T-helper 1 cell (primary cell): ENCODE measurements at places on chromosomes 3 and 15.

DNA sequence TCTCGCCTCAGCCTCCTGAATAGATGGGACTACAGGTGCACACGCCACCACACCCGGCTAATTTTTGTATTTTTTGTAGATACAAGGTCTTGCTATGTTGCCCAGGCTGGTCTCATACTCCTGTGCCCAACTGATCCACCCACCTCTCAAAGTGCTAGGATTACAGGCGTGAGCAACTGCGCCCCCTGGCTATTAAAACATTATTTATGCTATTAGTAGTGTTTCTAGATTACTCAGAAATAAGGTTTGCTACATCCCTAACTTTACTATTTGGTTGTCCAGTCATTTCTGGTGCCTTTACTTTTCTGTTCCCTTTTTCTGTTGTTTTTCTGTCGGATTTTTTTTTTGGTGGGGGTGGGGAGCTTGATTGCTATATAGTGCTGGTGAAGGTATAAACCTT, 393.6 kb upstream of the TPM1 start:
- DNase-seq: no peak

DNA sequence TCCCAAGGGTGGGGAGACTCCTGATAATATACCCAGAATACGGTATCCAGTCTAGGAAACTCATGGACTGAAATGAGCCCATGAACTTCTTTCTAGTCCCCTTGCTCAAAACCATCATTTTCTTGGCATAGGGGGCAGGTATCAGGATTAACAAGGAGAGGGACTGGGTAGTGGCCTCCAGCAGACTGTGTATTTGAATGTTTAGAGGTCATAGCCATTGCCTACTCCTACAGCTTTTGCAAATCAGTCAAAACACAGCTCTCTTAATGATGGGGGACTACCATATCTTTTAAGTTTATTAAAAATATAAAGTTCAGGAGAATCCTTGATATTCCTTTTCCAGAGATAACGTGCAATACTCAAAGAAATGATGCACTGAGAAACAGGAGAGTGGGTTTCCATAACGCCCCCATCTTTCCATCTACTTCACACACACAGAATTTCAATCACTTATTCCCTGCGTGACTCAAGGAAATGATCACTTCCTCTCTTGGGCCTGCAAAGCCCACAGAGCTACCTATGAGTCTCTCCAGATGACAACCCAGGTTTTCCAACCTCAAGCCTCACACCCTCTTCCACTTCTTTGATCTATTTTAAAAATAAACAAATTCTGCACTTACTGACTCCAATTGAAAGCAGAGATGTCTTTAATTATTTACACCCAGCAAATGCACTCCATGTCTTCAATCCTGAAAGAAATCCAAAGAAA, 584.0 kb upstream of the LMCD1 start:
- DNase-seq: no peak

- DNase-seq: no peak
Observed at GRCh38 chr3:150527464-150528255, 18.6 kb downstream of the SERP1 start.

GRCh38 chr15:37028625-37029296, 71.6 kb downstream of the MEIS2 start:
- DNase-seq: no peak

DNA sequence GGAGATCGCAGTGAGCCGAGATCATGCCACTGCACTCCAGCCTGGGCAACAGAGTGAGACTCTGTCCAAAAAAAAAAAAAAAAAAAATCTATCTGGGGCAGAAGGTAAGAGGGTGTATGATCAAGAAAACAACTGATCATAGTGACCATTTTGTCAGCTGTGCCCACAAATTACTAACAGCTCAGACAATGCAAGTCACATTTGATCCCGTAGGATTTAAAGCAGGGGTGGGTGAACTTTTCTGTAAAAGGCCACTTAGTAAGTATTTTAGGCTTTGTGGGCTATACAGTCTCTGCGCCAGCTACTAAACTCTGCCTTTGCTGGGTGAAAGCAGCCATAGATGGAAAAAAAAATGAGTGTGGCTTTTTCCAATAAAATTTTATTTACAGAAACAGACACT, 57.6 kb upstream of the ABI3BP start:
- DNase-seq: no peak

DNA sequence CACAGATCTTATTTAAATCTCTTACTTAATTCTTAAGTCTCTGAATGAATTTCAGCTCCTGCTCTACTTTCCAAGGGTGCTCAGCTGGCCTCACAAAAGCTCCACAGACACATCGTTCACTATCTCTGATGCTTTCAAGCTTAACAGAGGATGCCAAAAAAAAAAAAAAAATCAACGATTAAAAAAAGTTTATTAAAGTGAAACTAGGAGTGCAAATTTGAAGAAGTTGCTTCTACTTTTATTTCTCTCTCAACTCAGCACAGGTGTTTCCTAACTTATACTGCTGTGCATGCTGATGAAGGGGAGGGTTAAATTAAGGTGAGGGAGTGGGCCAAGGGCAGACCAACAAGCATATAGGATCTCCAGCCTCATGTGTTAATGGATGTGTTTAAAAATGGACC, 157.2 kb downstream of the TIGIT start:
- DNase-seq: no peak

DNA sequence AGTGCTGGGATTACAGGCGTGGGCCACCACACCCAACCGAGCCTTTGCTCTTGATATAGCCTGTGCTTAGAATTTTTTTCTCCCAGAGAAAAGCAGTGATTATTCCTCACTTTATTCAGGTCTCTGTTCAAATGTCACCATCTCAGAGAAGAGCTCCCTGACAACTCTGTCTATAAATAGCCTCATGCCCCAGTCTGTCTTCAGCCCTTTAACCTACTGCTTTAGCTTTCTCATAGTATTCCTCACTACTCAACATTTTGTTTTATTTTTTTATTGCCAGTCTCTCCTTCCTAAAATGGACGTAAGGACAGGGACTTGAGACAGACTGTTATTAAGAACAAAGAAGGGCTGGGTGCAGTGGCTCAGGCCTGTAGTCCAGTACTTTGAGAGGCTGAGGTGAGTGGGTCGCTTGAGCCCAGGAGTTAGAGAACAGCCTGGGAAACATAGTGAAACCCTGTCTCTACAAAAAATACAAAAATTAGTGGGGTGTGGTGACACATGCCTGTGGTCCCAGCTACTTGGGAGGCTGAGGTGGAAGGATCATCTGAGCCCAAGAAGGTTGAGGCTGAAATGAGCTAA, 78.7 kb upstream of the TTBK2 start:
- DNase-seq: no peak

DNA sequence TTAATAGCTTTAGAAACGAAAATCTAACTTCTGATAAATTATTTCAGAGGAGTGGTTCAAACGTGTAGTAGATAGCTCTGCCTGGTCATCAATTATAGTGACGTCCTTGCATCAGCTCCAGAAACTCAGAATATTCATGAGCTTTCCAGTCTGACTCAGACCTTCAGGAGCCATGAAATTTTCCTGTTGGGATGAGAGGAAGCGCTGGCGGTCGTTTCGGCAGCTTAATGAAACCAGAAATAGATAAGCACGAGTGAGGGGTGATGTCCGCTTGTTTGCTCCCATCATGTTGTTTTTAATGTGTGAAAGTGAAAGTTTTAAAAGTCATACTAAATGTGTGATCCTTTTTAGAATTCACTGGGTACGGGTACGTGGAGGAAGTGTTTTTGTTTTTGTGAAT, 141.1 kb downstream of the PGPEP1L start:
- no peak for DNase-seq

GRCh38 chr3:107284612-107285011, 92.6 kb upstream of the CCDC54 start:
- DNase-seq: no peak

DNA sequence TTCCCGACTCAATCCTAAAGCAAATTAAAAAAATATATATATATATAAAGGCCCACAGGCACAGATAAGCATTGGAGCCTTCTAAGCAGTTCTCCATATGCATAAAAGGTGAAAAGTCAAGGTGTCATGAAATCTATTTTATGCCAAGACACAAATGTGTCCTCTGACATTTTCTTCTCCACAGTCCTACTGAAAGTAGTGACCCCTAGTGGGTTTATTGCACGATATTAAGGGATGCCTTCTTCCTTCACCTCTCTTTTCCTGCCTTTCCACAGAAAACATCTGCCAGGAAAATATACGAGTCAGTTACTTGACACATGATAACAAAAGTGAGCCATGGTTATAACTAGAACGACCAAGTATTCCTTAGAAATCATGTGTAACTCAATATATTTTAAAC, 303.2 kb downstream of the TIGIT start:
- DNase-seq: no peak

DNA sequence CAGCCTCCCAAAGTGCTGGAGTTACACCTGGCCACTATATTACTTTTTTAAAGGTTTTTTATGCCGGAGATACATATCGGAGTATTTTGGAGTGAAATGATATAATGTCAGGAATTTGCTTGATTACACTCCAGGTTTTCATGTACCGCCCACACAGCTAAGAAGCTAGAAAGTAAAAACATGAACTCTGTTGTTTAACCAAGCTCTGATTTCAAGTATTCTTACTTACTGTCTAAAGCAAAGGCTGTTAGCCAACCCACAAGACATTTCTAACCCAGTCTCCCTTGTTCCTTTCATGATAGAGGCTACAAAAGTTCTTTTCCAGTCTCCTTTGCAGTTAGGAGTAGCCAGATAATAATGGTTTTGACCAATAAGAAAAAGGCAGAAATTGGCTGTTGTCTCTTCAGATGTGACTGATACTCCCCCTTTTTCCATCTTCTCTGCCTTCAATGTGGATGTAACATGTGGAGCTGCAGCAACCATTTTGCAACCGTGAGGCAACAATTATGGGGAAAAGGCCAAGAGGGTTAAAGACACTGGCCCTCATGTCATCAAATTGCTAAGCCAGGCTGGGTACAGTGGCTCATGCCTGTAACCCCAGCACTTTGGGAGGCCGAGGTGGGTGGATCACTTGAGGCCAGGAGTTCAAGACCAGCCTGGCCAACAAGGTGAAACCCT, 6.1 kb upstream of the CP start:
- no peak for DNase-seq

DNA sequence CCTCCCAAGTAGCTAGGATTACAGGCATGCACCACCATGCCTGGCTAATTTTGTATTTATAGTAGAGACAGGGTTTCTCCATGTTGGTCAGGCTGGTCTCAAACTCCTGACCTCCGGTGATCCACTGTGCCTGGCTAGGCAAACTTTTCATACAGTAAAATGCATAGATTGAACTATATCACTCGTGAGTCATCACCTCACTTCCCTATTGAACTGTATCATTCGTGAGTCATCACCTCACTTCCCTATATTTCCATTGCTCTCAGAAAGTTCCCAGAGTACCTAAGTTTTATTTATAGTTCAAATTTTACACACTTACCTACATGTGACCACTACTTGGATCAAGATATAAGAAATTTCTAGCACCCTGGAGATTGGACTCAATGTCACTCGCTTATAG, 73.6 kb upstream of the ACAD9 start:
- no peak for DNase-seq

DNA sequence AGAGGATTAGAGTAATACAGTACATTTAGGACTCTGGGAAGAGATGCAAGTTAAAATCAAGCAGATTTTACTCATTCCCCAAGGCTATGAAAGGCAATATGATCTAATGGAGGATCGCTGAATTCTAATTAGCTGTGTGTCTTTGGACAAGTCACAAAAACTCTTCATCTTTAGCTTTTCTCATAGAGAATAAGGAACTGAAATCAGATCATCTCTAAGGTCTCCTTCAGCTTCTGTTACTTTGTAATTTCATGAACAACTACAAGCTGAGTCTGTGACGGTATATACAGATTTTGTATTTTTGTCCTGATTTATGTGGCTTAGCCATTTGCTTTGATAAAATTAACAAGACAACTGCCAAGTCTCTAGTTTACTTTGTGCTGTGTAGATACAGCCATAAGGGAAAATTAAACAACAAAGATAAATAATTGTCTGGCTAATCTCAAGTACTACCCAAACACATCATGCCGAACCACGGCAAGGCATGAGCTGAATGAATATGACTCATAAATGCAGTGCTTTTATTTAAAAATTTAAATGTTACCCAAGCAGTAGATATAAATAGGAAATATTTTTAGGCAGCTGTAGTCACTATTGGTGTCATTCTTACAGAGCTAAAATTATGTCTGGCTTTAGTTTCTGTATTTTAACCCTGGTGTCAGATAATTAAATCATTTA, 81.5 kb downstream of the GAP43 start:
- no peak for DNase-seq

DNA sequence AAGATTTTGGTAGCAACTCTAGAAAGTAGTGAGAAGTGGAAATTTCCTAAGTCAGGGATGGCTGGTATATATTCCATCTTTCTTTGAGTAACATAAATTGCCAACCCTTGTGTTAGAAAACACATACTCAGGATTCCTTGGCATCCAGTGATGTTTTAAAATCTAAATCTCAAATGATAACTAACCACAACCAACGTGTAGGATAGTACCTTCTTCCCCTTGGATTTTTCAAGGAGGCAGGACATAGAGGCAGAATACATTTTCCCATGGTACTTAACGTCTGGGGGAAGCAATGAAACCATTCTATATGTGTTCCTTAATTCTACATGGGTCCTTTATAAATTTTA, 93.4 kb downstream of the WDR76 start:
- no peak for DNase-seq

GRCh38 chr3:111911446-111911845, 52.4 kb downstream of the PHLDB2 start:
- no peak for DNase-seq
